ENCODE measurements at places on chromosomes 1 and 21. TPM values are rescaled to one million over a fixed set of nuclear protein-coding genes. Genes with fewer than 3 reads are reported as not detected.

Gene SMIM1
- 5.6 TPM for total RNA-seq

Gene SPRR5
- not detected for total RNA-seq

Gene PRR9
- not detected for total RNA-seq

Gene AK2
- total RNA-seq = 95.6 TPM

- no peak overlapping the region for H3K27ac ChIP-seq
- H3K36me3 ChIP-seq = no peaks in the 10 kb centered on the region
- H3K27me3 ChIP-seq = no peaks in the 10 kb centered on the region
These were observed 12.6 kb upstream of the RGL1 start for GRCh38 chr1:183792300-183792699.

DNA sequence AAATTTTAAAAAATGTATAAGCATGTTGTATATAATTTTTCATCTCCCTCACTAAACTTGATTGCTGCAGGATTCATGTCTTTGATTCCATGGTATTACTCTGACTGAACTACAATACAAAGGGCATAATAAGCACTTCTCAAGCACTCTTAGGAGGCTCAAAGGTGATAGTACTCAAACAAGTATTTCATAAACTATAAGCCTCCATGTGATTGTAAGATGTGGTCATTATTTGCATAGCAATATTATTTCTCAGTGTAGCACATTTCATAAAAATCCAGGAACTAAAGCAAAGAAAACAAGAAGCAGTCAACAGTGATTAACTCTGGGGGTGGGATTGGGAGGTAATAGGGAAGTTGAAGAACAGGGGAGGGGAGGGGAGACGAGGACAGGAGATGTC, 106.2 kb upstream of the DPT start:
- H3K4me1 ChIP-seq = no peaks in the 10 kb centered on the region
- H3K4me3 ChIP-seq = no peak overlapping the region
- no peak overlapping the region for H3K27ac ChIP-seq
- no peak for DNase-seq

Data from aorta (tissue), 5 donors.